ENCODE measurements at places on chromosomes 3 and 15.
A peak's percentile ranks its signal among the peaks of the same experiment; 100 is the strongest.

- no peak for DNase-seq
These were observed 965 bp upstream of the SLC38A3 start for GRCh38 chr3:50203809-50204803.

DNA sequence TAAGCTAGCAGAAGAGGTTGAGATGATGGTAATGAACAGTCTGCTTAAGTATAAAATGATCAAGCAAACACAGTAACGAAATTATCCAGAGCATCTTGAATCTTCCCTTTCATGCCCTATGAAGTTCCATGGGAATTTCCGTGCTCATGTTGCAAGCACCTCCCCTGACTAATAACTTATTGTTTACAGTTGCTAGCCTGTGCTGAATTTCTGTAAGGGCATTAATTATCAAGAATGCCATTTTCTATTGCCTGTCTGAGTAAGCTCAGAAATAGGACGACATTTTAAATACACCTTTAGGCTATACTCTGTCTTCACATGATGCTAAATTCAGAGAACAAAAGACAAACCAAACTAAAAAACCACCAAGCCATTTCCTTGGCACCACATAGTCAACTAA is 257.5 kb upstream of the LRTM1 start:
- no peak for DNase-seq

DNA sequence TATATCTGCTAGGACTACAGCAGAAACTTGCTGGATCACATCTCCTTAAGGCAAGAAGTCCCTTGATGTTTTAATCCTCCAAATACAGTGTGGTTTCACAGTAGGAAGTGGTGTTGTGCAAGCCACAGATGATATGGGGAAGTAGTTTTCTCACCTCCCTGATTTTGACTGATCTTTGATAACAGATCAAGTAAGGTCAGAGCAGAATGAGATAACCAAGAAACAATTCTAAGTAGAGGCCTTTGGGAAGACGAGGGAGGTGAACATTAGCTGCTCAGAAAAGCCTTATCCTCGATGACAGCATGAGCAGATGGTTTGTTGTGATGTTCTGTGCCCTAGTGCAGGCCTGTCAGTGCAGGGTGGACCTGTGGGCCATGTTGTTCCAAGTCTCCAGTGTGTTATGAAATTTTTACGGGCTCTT is 61.3 kb downstream of the RIOX2 start:
- peak; percentile 6 for DNase-seq

GRCh38 chr15:49315391-49315823 is 107.6 kb upstream of the FGF7 start:
- no peak for DNase-seq

DNA sequence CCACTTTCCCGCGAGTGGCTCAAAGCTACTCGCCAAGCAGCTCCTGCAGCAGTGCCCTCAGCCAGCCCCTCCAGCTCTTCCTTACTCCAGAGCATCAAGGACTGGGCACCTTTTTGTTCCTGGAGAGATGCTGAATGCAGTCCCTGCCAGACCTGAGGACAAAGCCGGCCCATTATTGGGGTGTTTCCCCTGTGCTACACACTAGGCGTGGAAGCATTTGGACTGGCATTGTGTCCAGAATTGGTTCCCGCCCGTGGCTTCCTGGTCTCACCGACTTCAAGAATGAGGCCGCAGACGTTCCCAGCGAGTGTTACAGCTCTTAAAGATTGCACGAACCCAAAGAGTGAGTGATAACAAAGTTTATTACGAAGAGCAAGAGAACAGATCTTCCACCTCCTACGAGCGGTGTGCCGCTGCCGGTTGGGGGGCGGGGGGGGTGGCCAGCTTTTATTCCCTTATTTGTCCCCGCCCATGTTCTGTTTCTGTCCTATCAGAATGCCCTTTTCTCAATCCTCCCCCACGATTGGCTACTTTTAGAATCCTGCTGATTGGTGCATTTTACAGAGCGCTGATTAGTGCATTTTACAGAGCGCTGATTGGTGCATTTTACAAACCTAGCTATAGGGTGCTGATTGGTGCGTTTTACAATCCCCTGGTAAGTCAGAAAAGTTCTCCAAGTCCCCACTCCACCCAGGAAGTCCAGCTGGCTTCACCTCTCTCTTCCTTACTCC is 62.4 kb downstream of the NSMCE3 start:
- DNase-seq = no peak

DNA sequence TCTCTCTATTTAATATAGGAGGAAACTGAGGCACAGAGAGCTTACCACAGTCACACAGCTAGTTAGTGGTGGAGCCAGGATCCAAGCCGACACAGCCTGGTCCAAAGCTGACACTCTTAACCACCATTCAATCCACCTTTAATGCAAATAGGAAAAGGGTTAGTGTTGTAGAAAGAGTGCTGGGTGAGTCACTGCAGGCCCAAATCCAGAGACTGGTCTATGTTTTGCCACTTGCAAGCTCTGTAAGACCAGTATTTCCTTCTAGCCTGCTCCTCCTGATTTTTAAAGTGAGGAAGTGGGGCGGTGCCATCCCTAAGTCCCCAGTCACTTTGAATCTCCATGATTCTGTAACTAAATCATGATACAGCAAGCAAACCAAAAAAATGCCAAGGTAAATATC is 111.0 kb downstream of the MECOM start:
- DNase-seq = no peak

GRCh38 chr15:73901126-73901810 is 25.0 kb upstream of the LOXL1 start:
- DNase-seq = no peak

DNA sequence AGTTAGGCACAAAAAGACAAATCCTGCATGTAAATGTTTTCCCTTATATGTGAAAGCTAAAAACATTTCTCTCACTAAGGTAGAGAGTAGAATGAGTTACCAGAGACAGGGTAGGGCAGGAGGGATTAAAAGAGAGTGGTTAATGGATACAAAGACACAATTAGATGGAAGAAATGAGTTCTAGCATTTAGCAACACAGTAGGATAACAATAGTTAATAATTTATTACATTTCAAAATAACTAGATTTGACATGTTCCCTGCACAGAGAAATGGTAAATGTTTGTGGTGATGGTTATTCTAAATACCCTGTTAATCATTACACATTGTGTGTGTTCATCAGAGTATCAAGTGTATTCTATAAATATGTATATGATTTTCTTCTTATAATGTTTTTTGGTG is 1400.7 kb downstream of the OTOL1 start:
- no peak for DNase-seq

GRCh38 chr15:48778331-48778730 is 32.5 kb downstream of the CEP152 start:
- no peak for DNase-seq

GRCh38 chr3:31523543-31523942 is 9.2 kb upstream of the STT3B start:
- no peak for DNase-seq

DNA sequence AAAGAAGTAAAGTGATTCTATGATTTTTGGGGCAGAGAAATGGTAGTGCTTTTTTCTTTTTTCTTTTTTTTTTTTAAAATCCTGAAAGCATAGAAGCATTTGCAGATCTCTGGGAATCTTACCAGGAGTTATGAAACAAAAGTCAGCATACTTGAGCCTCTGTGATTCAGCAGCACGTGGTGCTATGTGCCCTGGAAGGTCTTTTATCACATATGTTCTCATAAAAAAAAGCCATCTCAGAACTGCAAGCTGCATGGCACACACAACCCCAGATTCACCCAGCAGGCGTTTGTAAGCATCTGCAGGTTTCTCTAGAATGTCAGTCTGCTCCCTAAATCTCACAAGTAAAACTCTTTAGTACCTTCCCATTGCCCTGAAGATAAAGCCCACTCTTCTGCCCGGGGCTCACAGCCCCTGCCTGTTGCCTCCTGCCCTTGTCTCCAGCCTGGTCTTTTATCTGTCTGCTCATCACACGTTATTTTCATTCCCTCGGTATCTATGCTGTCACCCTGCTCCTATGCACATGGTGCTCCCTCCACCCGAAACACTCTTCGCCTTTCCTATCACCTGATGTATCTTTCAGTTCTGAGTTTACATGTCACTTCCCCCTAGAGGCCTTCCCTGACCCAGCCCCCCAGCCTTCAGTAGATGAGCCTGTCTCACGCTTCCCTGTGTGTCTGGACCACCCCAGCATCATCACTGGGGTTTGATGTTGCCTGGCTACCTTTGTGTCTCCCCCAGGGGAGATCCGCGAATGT is 72.4 kb downstream of the CHDH start:
- peak; percentile 68 for DNase-seq

GRCh38 chr15:68407886-68408881 is 23.8 kb downstream of the ITGA11 start:
- DNase-seq = no peak

DNA sequence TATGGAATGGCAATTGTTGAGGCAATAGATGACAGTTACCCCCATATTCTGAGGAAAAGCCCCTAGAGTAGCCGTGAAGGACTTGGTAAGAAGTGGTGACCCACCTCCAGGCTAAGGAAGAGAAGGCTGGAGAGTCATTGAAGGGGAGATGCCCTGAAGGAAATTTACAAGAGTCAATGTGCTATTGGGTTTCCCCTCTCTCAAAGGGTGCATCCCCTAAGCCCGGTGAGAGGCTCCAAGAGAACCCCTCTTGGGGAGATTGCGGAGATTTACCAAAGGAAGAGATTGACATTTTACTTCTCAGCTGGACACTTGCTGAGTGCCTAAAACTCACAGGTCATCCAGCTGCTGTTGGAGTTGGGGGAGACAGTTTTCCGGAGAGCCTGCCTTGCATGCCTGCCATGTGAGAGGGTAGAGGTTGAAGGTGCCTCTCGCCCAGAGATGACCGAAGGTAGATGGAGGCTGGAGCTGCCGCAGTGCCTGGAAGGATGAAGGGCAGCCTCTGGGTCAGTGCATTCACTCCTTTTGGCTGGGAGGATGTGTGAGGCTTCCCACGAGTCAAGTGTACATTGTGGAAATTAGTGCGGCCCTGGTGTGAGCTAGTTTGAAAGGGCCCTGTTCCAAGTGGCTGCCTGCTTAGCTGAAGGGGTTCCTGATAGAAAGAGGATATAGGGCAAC is 30.7 kb downstream of the MESD start:
- DNase-seq = no peak

GRCh38 chr3:161700998-161701397 is 204.4 kb downstream of the OTOL1 start:
- no peak for DNase-seq

DNA sequence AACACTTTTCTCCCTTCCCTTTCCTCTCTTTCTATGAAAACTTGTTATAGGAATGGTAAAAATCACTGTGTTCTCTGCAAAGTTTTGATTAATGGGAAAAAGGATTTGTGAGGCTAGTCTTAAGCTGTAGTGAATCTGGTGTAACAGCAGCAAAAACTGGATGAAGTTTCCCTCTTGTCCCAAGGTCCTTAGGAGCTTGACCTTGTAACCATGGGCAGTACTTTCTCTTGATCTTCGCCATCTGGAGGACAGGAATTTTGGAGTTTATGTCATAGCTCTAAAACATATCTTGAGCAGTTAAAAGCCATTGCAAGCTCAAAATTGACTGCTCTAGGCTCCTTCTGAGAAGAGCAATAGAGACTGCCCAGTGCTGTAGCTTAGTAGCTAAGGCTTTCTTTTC is 56.5 kb upstream of the GPD1L start:
- DNase-seq = no peak

DNA sequence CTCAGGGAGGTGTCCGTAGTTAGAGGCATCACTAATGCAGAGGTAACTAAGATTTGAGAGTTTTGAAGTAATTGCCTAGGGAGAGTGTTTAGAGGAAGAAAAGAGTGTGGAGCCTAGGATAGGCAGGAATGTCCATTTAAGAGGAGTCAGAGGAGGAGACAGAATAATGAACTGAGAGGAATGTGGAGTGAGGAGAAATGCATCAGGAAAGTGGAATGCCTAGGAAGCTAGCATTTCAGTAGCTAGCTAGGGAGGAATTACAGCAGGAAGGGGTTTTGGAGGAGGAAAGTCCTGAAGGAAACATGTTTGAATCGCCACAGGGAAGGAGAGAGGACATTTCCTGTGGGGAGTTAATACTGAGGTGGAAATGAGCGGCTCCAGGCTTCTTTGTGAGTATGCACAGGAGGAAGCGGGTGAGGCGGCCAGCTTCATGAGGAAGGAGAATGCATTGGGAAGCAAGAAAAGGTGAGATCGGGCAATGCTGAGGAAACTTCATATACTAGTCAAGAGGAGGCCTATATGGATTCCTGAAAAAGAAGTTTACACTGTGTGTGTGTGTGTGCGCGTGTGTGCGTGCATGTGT is 154.3 kb downstream of the TMEM108 start:
- no peak for DNase-seq

GRCh38 chr3:61146010-61146890 is 105.0 kb downstream of the FHIT start:
- no peak for DNase-seq

- DNase-seq = no peak
These were observed 173.6 kb downstream of the P3H2 start for GRCh38 chr3:189947068-189947467.

GRCh38 chr3:138449490-138449889 is 15.1 kb downstream of the ESYT3 start:
- no peak for DNase-seq

GRCh38 chr3:177777699-177778098 is 580.4 kb upstream of the TBL1XR1 start:
- DNase-seq = peak; percentile 37

DNA sequence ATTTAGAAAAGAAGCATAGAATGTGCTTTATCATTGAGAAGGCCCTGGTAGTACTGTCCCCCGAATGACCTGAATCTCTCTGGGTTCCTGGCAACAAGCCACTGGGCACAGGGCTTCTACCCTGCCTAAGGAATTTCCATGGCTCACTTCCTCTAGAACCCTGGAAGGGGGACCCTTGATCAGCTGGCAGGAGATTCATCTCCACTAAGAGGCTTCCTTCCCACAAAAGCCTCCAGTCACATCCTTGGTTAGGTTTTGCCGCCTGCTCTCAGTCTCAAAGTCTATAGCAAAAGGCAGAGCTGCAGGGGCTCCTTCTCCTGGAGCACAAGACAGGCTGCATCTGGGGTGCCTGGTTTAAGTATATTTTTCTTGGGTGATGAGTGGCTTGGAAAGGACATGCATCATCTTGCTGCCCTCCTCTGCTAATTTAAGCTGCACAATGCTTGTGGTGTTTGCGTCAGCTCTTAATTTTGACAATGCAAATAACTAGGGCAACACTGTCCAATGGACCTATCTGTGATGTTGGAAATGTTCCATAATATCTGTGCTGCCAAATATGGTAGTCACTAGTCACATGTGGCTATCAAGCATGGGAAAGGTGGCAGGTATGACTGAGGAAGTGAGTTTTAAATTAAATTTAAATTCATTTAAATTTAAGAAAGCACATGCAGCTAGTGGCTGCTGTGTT is 33.4 kb upstream of the RARRES1 start:
- DNase-seq = no peak

DNA sequence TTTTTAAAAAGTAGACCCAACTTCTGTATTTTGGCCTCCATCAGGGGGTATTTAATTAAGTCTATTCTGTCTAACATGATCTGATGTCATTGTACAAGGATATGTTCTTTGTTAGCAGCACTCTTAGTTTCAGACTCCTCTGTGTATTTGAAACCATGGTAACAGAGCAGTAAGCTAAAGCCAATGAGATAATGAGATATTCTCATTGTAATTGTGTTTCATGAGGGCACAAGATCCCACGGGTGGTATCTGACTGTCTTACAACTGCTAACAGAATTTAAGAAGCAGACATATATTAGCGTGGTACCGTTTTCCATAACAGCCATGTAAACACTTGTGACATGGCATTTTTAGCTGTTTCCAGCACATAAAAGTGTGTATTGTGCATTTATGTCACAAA is 251.2 kb upstream of the VEPH1 start:
- DNase-seq = no peak
